ENCODE measurements at places on chromosomes 13 and 19.

DNA sequence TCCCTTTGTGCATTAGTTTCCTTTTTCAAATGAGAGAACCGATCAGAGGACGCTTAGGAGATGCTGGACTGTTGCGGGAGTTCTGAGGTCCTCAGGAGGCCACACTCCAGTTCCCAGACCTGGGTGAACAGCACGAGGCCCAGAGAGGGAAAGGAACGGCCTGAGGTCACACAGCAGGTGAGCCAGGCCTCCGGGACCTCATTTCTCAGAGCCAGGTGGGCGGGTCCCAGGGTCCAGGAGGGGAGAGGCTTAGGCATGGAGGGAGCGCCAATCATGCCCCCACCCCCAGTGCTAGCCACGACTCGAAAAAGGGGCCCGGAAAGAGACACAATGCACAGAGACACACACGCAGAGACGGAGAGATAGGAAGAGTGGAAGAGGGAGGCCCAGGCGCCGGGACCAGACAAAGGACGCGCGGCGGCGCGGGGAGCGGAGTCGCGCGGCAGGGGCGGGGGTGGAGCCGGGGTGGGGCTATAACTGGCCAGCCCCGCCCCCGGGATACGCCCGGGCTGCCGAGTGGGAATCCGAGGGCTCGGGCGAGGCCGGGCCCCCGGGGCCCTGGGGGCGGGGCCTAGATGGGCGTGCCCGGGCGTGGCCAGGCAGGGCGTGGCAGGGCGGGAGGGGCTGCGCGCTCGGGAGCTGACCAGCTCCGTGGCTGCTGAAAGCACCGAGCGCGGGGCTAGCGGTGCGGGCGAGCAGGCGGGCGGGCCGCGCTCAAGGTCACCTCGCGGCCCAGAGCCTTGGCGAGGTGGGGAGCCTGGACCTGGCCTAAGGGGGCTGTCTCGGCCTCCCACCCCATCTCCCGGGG lies 1.6 kb downstream of the ELAVL3 start:
- no peak for DNase-seq

GRCh38 chr19:23099966-23100365 lies 16.9 kb upstream of the ZNF730 start:
- no peak for DNase-seq

DNA sequence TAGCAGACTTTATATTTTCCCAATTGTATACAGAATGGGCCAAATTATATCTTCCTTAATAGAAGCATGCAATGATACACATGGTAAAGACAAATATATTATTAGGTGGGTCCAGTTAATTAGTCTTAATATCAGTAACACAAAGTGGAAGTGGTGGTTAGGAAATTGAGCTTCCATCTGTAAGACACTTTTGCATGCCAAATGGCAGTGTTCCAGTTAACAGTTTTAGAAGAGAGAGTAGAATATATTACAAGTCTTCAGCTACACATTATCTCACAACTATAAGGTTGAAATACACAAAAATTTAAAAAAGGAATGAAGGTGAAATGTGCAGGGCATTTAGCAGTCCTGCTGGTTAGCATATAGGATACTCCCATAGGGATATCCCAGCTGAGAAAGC lies 536.5 kb downstream of the PCDH9 start:
- no peak for DNase-seq

DNA sequence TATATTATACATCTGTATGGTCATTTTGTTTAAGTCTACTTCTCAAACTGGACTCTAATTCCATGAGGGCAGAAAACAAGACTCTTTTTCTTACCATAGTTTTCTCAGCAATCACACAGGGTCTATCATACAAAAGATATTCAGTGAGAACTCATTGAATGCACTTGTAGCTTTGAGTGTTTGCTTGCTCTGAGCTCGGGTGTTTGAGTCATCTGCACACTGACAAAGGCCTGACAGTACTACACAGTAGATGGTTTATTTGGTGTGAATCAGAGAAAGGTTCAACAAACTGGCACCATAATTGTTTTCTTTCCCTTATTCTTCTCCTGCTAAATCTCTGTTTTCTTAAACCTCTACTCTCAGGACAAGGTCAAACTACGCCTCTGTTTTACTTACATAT lies 586.4 kb downstream of the LMO7 start:
- DNase-seq, result no peak

DNA sequence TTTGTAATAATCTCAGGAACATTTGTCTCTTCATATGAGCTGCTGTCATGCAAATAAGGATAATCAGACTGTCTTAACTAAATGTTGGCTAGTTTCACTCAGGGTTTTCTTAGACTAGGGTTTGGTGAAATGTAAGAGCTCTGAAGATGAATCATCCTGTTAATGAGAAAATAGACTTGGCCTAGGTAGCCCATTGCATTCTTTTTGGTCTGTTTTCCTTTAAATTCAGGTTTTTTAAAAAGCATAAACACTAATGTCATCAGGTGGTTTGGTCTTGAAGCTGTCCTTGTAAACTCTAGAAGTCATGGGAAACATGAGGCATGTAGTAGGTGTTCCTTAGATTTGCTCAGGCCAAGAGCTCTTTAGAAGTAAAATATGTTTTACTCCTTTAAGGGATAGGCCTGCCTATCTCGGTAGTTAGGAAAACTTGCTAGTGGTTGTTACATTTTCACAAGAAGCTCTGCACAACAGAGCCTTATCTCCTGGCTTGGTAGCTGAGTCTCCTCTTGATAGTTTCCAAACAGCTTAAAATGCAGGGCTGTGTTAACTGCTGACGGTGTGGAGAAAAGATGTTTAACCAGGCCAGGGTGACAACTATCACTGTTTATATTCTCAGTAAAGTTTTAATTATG lies 62.0 kb upstream of the C1QTNF9B start:
- DNase-seq, result no peak

Data from HS-5 (cell line).